ENCODE measurements at places on chromosomes 12 and 14.

DNA sequence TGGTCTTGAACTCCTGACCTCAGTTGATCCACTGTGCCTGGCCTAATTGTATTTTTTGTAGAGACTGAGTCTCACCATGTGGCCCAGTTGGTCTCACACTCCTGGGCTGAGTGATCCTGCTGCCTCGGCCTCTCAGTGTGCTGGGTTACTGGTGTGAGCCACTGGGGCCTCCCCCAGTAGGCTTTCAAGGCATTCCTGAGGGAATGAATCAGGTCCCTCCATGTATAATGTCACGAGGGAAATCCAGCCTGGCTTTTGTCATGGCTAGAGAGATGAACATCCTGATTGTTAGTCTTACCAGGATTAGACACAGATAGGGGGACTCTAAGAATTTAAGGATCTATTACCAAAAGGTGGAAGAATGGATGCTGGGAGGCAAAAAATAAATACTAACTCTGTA lies 51.9 kb downstream of the CPSF2 start:
- DNase-seq = no peak

- no peak for DNase-seq
These were observed 61.7 kb downstream of the RFX4 start for GRCh38 chr12:106644335-106645073.

- no peak for DNase-seq
These were observed 46.3 kb upstream of the CERS5 start for GRCh38 chr12:50213439-50213838.

- no peak for DNase-seq
These were observed 144.8 kb upstream of the PTPRQ start for GRCh38 chr12:80299219-80299618.

DNA sequence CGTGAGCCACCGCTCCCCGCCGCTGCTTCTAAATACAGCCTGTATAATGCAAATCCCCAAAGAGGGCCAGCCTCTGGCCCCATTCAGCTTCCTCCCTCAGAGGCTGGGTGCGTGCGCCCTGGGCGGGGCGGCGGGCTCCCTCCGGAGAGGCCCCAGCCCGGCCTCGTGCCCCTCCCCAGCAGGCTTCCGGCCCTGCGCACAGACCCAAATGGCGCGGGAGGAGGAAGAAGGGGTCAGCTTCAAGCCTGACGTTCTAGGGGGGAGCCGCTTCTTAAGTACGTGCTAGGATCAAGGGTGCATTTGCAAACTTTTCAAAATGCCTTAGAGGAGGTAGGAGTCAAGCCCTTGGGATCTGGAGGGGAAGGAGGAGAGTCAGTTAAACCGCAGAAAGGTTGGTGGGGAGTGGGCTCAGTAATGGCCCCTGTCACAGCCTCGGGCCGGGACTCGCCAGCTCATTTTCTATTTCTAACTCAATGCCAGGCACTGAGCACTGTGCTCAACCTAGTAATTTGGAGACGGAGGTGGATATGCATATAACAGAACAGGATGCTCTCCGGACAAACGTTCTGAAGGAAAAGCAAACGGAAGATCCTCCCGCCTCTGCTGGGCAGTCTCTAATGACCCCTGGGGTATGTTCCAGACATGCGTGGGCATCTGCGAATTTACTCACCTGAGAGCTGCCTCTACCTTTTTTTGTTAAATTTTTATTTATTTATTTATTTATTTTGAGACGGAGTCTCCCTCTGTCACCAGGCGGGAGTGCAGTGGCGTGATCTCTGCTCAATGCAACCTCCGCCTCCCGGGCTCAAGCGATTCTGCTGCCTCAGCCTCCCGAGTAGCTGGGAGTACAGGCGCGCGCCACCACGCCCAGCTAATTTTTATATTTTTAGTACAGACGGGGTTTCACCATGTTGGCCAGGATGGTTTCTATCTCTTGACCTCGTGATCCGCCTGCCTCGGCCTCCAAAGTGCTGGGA lies 32.3 kb downstream of the NINJ2 start:
- no peak for DNase-seq

DNA sequence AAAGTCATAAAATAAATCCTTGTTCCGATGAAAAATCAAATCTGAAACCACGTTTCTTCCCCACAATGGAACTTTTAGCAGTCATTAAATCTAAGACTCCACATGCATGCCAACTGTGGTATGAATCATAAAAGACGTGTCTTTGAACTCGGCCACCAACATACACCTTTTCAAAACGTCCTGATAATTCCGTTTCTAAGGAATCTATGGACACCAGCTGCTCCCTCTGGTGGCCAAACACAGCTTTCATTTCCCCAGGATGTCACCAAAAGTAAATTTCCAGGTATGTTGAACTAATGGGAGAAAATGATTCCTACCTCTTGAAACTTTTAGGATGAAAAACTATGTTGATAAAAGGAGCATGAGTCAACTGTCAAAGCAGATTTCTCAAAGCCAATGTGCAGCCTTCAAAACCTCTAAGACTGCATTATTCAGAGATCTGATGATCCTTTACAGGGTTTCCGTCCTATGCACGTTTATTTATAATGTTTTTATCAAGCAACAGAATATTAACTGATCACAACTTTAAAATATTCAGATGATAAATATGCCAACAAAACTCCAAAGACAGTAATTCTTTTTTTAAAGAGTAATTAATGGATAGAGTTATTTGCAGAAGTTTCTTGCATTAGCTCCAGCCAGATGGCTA lies 96.2 kb downstream of the CIT start:
- no peak for DNase-seq

DNA sequence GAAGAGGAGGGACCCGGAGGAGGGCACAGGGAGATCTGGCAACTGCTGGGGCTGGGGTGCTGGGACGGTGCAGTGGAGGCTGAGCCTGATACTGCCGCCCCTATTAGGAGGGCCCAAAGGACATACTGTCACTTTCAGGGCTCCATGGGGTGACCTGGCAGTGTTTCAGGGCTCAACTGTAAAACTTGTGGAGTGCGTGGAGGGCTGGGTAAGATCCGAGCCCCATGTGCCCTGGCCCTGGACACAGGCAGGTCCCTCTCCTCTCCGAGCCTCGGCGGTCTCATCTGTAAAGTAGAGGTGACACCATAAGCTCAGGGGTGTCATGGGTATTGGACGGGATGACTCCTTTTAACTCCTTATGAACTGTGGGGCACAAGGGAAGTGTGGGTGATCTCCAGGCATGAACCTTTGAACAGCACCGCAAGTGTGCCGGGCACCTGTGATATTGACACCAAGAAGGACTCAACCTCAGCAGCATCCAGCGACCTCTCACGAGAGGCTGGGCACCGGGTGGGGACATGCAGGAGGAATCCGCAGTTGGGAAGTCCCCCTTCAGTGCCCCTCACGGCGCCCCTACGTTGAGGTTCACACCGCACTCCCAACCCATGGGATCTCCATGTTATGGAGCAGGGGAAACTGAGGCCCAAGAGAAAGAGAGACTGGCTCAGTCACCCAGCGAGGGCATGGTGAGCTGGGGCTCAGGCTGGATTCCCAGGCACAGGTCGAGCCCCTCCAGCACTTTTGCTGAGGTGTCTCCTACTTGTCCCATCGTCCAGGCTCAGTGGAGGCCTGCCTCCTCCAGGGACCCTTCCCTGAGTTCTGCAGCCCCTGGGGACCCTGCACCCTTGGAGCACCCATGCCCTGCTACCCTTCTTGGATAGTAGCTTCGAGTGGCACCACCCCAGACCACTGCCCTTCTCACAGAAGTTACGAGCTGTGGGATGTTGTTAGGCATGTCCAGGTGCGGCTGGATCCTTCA lies 50.4 kb upstream of the EML1 start:
- no peak for DNase-seq

DNA sequence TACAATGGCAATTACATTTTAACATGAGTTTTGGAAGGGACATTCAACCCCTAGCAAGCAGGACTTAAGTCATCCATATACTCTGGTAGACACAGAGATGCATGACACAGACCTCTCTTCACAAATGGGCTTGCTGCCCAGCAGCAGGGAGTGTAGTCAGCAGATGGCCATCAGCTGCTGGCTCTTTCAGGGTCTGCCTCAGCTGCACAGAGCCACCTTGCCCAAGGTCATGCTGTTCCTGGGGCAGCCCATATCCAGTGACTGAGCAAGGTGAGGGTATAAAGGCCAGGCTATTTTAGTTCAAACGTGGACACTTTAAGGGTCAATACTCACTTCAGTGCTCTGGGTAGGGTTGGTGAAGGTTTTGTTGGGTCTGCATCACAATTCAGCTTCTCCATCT lies 58.3 kb upstream of the JDP2 start:
- DNase-seq = no peak

DNA sequence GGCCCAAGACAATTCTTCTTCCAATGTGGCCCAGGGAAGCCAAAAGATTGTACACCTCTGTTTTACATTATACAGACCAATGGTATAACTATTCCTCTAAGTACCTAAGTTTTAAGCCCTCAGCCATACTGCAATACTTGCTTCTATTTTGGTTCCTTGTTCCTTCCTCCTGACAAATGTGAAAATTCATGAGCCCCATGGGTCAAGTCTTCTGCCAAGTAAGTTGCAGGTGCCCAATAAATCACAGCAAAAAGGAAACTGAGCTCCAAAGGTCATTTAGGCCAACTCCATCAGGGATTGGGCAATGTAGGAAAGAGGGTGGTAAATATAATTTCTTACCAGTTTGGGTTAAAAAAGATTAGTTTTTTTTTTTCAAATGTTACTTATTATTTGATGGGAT lies 57.7 kb upstream of the NPFF start:
- DNase-seq = no peak

- no peak for DNase-seq
These were observed 88.6 kb upstream of the TMEM233 start for GRCh38 chr12:119505001-119505400.

GRCh38 chr12:109385339-109386058 lies 37.8 kb downstream of the MYO1H start:
- no peak for DNase-seq

DNA sequence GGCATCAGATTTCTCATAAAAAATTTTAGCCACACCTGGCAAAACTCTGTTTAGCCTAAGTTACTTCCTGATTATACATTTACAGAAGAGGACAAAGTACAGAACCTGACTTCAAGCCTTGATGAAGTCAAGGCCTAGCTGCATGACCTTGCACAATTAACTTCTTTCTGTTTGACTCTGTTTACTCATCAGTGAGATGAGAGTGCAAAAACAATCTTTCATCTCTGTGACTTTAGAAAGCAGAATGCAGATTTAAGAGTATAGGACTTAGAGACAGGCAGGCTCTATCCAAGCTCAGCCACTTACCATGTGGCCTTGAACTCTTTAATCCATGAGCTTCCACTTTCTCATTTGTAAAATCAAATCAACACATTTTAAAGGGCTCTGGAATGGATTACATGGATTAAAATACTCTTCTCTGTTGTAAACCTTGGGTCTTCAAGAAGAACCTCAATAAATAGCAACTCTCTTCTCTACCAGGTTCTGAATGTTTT lies 1178.9 kb downstream of the FLRT2 start:
- no peak for DNase-seq

DNA sequence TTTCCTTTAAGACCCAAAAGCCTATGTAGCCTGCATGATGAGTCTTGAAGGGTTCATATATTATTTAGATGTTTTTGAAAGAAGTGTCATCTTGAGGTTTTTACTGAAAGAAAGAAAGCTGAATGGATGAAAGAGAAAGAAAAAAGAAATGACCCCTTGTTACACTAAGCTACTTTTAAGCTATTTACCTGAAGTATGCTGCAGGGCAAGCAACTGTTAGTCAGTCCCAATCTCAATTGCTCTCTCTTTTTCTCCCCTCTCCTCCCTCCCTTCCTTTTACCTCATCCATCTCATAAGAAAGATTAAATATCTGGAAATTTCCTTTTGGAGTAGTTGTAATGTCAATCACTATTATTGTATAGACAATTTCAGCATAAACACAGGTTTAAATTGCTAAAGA lies 512.4 kb downstream of the TMTC2 start:
- DNase-seq = no peak

GRCh38 chr12:77189458-77189857 lies 124.1 kb upstream of the E2F7 start:
- no peak for DNase-seq

GRCh38 chr14:69351385-69351784 lies 46.7 kb downstream of the ERH start:
- no peak for DNase-seq

DNA sequence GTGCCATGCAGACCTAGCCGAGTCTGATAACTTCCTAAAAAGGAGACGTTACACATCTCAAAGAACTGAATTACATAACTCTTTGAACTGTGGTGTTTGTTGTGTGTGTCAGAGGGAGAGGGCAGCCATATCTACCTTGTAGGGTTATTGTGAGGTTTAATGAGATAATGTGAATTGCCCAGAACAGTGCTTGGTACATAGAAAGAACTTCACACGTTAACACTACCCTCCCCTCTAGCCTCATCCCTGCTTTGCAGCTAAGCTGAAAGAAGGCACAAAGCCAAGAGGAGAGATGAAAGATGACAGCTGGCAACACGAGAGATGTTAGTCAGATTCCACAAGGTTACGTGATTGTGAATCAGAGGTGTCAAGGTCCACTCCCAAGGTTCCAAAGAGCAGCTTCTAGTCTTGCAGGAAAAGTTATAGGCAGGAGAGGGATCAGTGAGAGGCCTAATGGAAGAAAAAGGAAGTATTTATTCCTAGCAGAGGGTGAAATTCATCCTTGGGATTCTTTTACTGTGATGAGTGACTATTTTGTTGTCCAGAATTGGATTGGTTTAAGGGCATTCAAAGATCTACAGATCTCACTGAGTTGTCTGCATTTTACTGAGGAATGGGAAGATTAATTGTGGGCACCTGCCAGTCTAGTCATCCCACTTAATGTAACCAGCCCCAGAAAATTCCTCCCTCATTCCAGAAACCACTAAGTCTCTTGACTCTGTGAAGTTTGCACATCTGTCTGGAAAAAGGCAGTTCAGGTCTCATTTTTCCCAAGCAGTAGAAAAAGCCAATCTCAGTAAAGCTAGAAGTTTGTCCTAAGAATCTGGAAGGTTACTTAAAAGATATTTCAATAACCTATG lies 25.9 kb upstream of the WNK1 start:
- no peak for DNase-seq

DNA sequence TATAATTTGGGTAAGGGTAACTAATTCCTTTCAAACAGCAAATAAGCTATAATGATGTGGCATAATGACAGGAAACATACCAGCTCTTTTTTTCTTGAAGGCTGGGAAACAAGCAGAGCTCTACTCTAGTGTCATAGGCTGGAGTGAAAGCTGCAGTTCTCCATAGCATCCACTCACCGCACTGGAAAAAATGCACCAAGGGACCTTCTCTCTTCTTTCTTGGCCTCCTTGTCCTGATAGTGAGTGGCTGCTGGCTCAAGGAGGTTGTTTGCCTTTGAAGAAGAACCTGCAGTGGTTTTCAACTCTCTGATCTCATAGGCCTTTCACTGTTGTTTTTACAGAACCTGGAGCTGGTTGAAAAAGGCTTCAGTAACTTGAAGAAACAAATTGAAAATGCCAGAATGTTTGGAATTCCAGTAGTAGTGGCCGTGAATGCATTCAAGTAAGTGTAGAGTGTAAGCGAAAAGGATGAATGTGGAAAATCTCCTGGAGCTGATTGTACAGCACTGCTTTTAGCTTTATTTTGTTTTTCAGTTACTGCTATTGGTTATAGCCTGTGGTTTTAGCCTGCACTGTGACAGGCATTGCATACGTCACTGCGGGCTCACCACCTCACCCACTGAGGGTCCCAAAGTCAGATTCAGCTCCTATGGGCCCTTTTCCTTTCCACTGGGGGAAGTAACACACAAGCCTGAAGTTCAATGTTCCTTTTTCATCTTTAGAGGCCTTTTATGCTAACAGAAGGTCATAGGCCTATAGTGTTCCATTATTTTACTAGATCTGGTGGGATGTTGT lies 17.2 kb upstream of the AKAP5 start:
- DNase-seq = no peak

Data from cortex of kidney (tissue), 1 donor.